ENCODE measurements at places on chromosomes 16 and 17. TPM values are rescaled to one million over a fixed set of nuclear protein-coding genes. Genes with fewer than 3 reads are reported as not detected.

DNA sequence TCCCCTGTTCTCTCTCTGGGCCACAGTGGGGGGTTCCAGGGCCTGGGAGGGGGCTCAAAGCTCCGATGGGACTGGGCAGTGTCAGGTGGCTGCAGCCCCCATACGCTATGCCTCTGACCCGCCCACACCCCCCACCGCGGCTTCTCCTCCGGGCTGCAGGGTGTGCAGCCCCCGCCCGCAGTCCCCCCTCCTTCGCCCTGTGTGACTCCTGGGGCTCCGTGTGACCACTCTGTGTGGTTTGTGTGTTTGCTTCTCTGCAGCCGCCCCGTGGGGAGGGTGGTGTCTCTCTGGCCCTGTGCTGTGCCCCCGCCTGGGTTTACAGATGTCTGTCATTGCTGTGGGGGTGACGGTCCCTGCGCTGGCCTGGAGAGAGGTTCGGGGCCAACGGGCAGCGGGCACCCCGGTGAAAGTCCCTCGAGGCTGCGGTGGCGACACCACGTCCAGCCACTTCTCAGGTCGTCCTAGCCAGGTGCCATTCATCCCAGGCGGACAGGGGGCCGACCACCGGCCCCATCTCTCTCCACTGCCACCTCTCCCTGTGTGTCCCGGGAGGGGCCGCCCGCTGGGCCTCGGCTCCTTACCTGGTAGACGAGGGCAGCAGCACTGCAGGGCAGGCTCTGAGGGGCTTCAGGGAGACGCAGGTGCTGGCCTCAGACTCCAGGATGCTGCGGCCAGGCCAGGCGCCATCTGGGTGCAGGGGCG lies 5.5 kb downstream of the SSTR5 start:
- no peak for ATAC-seq

DNA sequence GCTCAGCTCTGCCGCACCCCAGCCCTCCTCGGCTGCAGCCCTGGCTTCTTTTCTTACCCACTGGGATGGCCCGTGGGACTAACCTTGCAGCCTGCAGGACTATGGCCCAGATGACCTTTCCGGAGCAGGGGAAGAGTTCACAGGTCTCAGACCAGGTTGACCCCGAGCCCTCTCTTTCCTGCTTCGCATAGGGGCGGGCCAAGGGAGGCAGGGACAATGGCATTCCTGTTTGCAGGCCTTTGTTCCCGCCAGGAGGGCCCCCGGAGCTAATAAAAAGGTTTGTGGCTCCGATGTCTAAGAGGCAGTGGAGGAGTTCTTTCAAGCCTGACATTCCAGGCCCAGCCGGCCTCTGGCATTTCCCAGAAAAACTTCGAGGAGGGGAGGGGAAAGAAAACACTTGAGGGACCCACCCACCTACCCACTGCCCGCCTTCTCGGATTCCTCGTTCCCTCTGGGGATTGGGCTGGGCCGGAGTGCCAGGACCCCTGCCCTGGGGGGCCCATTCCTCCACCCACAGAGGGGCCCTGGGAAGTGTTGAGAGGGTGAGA lies 5.8 kb upstream of the SOCS3 start:
- ATAC-seq, result no peak

DNA sequence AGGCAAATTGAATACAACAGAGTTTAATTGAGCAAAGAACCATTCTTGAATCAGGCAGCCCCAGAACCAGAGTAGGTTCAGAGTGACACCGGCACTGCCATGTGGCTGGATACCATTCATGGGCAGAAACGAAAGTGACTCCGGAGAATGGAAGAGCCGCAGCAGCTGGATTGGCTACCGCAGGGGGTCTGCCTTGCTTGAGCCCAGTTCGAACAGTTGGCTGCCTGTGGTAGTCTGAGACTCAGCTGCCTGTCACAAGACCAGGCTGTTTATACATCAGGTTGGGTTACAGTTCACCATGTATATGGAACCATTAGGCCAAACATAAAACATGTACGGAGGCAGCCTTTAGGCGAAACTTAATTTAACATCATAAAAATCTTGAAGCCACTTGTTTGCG lies 205.2 kb upstream of the CHMP6 start:
- no peak for ATAC-seq

DNA sequence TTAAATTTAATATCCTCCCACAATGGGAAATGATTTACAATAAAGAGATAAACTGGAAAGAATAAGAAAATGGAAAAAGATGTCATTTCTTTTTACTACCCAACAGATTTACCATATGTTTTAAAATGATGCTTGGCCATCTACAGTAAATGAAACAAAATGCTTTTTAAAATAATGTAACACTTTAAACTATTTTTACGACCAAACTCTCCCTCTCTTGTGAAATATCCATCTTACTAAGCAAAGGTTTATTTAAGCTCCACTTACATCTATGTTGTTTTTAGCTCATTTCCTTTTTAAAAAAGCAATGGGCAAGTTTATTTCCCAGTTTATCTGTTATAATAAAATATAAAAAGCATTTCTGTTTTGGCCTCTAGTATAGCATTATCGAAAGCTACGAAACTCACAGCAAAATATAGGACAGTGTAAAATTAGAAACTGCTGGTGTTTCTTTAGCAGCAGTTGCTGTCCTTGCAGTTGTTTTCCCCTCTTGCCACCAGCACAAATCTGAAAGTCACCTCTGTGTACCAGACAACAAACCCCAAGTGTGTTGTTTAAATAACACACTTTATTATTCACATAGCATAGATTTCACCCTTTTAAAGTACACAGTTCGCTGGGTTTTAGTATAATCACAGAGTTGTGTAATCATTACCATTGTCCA lies 195.1 kb downstream of the CDRT15L2 start:
- no peak for ATAC-seq

DNA sequence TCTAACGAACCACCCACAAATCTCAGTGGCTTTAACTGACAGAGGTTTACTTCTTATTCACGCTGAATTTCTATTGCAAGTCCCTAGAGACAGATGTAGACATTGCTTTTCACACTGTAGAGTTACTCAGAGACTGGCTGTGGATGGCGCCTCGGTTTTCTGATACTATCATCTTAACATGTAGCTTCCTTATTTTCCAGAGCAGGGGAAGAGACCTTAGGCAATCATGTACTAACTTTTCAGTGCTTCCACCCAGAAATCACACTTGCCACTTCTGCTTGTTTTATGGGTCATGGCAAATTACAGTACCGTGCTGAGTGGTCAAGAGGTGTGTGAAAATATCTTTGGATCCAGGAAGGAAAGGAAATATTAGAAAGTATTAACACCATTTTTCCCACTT lies 65.4 kb downstream of the MAF start:
- no peak for ATAC-seq

GRCh38 chr17:79087428-79088143 lies 13.0 kb downstream of the ENGASE start:
- peak; percentile 78 for ATAC-seq

DNA sequence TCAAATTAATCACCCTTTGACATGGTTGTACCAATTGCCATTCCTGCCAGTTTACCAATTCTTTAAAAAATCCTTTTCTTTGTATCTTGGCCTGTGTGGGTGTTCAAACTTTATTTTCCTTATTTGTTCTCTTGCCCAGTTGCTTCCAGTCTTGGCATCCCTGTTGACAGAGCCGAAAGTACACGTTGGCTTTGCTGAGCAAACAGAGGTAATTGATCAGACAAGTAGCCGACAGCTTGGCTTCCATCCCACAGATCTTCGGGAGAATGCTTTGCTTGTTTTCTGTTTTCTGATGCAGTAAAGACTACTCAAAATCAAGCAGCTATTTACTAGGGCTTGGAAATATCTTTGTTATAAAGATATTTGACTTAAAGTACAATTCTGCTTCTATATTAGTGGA lies 506.8 kb upstream of the SALL1 start:
- no peak for ATAC-seq

DNA sequence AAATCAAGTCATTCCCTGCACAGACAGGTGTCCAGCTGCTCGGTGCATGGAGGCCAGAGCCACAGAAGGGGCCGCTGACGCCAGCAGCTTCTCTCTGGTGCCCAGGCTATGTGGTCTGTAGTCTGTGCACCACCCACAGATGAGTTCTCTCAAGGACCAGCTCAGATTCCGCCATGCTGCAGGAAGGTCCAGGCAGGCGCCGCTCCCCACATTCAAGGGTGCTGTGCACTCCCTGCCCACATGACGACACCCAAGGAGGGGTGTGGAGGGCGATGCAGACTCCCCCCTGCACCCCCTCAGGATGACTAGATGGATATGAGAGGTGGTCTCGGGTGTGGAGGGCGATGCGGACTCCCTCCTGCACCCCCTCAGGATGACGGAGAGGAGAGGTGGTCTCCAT lies 119.0 kb downstream of the ANKRD11 start:
- no peak for ATAC-seq

DNA sequence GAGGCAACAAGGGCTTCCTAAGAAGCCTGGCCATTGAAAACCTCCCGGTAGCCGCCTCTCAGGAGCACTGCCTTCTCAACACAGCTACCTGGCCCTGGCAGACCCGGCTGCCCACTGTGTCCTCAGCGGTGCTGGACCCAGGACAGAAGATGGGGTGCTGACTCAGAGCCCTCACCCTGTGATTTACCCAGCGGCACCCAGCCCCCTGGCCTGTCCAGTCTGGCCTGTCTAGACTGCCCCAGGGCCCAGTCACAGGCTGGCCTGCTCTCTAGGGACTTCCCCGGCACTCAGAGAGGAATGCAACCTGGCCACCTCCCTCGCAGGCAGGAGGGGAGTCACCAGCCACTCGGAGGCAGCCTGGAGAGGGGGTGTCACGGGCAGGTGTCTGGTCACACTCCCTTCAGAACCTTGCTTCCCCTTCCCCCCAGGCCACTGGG lies 20.1 kb downstream of the PIEZO1 start:
- peak; percentile 73 for ATAC-seq

- no peak for ATAC-seq
Observed at GRCh38 chr16:1337486-1337885, 4.0 kb downstream of the BAIAP3 start.

GRCh38 chr16:24289166-24289700 lies 33.1 kb downstream of the CACNG3 start:
- ATAC-seq, result no peak

DNA sequence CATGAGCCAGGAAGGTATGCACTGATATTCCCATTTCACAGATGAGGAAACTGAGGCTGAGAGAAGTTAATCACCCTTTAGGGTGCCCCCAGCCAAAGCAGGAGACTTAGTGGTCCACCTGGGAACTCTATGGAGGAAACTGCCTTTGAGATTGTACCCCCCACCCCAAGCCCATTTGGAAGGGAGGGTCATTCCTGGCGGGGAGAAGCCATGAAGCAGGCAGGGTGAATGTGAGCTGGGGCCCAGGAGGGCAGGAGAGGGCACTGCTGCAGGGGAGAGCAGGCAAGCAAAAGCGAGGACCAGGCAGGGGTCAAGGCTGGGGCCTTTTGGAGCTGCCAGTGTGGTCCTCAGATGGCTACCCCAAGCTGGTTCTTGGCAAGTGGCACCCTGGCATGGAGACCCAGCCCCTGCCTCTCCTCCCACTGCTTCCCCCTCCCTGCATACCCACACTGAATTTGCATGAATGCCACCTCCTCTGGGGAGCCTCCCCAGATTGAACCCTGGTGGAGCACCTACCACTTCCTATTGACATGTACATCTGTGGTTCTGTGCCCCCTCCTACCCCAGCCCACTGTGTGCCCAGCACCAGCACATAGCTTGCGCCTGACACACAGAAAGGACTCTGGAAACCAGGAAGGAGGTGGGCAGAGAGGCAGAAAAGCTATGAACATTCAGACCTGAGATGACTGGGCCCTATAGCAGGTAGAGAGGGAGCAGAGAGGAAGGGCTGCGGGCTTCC lies 965 bp upstream of the TMC6 start:
- ATAC-seq, result no peak

DNA sequence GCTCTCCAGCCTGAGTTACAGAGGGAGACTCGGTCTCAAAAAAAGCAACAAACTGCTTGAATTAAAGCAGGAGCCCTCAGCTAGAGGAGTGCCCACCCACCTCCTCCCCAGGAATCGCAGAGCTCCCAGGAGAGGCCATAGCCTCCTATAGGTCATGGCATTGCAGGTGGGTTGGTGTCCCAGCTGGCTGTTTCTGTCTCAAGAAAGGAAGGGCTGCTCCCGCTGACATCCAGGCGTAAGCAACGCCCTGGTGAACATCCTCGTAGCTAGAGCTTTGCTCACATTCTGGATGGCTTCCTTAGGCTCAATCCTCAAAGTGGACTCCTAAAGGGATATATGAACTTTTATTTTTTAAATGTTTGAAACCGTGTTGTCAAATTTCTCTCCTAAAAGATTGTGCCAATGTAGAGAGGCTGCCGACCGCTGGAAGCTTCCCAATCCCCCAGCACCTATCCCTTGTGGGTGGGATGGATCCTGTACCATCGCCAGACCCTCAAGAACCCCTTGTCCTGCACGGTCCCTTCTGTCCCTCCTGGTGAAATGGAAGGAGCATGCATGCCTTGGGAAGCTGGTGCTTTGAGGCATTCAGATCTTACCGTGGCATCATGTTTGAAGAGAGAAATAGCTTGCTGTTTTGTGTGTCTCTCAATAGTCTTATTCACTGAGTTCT lies 5.9 kb downstream of the NLRC5 start:
- ATAC-seq, result no peak

GRCh38 chr17:43453331-43453812 lies 30.4 kb upstream of the DHX8 start:
- ATAC-seq, result no peak

GRCh38 chr16:14585287-14585686 lies 44.8 kb downstream of the PARN start:
- no peak for ATAC-seq

- no peak for ATAC-seq
Observed at GRCh38 chr16:51464996-51465395, 313.9 kb upstream of the SALL1 start.

GRCh38 chr16:47627721-47628120 lies 166.6 kb downstream of the PHKB start:
- ATAC-seq, result no peak

DNA sequence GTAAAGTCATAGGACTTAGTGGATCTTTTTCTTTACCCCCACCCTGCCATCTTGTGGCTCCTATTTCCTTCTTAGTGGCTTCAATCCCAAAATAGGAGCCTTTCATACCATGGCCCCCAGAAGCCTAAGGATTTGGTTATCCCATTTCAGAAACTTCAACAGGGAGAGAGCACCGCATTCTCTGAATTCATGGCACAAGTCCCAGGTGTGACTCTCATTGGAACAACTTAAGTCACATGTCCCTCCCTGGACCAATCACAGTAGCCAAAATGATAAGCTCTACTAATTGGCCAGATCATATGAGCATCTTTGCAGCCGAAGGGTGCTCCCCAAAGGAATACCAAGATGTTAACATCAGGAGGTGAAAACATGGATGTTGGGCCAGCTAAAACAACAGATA lies 43.2 kb downstream of the AXIN2 start:
- no peak for ATAC-seq

- no peak for ATAC-seq
Observed at GRCh38 chr16:22161999-22162655, at the start of gene SDR42E2. Gene SDR42E2 (plus strand): TSS chr16:22162506. CDS start chr16:22165583, 3,077 bp downstream.

Gene CCDC154
- 0.12 TPM for total RNA-seq

Gene FA2H
- 1.3 TPM for total RNA-seq

Gene HOXB9
- not detected for total RNA-seq

Gene MYH2
- total RNA-seq, result 0.56 TPM

Gene LAT
- 3.5 TPM for total RNA-seq

Gene CLEC10A
- 0.92 TPM for total RNA-seq

Gene ITGA2B
- total RNA-seq, result 0.68 TPM

Gene C16orf92
- total RNA-seq, result not detected

Gene CHD9NB
- total RNA-seq, result 2.2 TPM

Gene TMEM238L
- total RNA-seq, result 2.3 TPM

Gene NXN
- total RNA-seq, result 30.8 TPM

Gene ST6GALNAC2
- 24.0 TPM for total RNA-seq

Data from esophagus mucosa (tissue), 1 donor.